Hypothalamus (tissue), 51 donors: ENCODE measurements at places on chromosomes 16 and 17.

- DNase-seq, result no peak
These were observed 10.9 kb upstream of the ARHGAP23 start for GRCh38 chr17:38417210-38417951.

DNA sequence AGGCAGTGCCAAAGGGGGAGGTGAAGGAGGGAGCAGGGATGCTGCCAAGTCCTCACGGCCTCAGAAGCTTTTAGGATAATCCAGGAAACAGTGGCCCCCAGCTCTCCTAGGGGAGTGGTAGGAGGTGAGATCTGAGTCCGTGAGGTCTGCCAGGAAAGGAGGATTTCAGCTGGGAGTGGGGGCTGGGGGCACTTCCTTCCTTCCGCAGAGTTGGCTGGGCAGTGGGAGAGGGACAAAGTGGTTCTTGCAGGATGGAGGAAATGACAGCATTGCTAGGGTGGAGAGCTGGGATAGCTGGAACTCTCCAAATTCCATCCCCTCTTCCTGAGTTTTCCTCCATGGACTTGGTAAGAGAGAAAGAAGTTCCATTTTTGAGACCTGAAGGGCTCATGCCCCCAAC, 4.8 kb upstream of the SP6 start:
- DNase-seq, result no peak

GRCh38 chr16:11963706-11964105, 1.3 kb upstream of the TNFRSF17 start:
- no peak for DNase-seq

GRCh38 chr17:45784741-45785479, 790 bp downstream of the CRHR1 start:
- DNase-seq, result no peak

GRCh38 chr17:6165806-6166205, 95.6 kb downstream of the WSCD1 start:
- DNase-seq, result no peak

GRCh38 chr17:65515959-65516948, 45.2 kb downstream of the AXIN2 start:
- no peak for DNase-seq

DNA sequence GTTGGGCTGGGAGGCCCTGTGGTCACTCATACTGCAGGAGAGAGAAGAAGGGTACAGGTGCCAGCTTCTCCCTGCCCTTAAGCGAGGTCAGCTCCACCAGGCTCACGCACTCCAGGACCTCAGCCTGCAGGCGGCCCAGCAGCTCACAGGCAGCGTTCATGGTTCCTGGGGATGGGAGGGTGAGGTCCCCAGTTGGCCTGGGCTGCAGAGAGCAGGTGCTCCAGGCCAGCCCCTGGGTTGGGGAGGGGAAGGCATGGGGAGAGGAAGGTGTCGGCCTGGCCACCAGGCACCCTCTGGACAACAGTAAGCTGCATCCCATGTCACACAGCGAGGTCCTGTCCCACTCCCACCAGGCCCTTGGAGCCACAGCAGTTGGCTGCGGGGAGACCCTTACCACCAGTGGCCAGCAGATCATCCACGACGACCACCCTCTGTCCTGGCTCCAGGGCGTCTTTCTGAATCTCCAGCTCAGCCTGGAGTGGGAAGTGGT, 2.0 kb downstream of the APRT start:
- DNase-seq, result no peak

DNA sequence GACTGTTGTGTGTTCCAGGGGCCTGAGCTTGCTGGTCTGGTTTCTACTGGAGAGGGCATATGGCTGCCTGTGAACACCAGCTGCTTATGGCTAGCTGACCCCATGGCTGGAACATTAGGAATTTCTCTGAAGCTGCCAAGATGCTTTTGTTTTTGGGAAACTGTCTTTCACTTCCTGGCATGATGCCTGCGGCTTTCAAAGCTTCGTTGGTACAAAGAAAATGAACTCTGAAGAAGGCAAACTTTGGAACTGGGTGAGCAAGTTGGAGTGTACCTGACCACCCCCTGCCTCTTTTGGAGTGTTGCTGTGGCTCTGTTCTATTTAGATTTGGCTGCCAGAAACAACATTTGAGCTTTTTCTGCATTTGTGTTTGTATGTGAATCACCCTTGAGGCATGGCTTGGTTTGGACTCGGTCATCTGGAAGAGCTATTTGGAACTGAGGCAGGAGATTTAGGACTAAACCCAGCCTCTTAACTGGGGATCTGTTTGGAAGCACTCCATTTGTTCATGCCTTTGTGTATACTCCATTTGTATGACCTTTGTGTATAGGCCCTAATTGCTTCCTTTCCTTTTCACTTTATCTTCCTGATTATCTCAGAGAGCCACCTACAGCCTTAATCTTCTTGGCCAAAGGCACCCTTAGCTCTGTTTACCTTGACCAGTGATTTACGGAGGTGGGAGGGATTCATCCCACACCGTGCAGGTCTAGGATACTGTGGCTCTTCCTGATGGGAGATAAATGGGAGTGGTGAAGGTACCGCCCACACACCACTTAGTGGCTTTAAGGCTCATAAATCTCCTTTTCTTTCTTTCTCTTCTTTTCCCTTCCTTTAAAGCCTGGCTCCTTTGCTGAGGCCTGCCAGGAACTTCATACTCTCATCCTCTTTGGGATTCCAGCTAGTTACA, 7.3 kb upstream of the CPHXL start:
- no peak for DNase-seq

GRCh38 chr17:78804777-78805176, 22.7 kb upstream of the CYTH1 start:
- DNase-seq, result no peak

DNA sequence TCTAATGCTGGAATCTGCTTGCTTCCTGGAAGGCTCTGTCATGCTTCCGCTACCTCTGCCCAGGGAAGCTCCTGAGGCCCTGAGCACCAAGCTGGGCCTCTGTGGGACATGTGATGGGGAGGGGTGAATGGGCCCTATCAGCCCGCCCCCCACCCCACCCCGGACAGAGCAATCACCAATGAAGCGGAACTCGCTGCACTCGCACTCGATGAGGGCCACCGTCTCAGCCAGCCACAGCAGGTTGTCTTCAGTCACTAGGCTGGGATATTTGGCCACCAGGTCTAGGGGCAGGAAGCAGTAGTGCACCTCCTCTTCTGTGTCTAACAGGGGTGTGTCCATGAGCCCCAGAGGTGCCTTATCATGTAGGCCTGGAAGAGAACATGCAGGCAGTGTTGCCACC, 23.6 kb downstream of the KCTD19 start:
- DNase-seq, result no peak

- DNase-seq, result no peak
These were observed 1.6 kb upstream of the EFTUD2 start for GRCh38 chr17:44900894-44901293.

DNA sequence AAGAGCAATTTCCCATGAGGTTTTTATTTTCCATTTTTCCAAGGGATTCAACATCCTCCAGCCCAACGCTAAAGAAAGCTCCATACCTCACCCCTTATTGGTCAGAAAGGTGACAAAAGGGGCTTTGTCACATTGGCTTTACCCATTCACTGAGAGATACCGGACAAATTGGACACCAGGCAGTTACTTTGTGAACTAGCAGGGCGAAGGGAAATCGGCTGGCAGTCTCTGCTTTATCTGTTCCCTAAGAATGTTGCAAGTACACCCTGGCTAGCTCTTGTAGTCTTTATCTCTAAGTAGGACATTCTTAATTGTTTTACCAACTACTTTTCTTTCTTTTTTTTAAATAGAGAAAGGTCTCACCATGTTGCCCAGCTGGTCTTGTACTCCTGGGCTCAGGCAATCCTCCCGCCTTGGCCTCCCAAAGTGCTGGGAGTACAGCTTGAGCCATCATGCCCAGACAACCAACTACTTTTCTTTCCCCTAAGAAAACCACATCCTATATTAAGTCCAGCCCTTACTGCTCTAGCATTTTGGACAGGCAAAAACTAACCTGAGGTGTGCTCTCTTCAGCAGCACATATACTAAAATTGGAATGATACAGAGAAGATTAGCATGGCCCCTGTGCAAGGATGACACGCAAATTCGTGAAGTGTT, 16.8 kb downstream of the PRPSAP1 start:
- no peak for DNase-seq

DNA sequence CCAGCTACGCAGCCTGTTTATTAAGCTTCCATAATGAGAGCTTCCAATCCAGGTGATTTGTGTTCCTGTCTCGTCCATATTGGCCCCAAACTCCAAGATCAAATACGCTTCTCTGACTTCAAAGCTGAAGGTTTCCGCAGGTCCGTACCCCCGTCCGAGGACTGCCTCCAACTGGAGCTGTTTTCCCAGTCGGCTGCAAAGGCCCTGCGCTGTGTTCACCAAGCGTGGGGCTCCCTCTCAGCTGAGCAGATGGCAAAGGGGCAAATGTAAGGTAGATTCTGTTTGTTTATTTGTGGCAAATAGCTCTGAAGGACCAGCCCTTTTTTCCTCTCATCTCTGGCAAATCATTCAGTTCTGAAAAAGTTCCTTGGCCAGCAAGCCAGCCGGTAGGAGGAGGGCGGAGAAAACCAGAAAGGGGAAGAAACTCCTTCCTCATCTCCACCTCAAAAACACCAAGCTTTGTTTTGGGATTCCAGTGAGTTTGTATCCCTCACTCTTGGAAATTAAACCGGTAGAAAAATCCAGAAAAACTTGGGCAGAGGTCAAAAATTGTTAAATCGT, 35.2 kb downstream of the NXN start:
- no peak for DNase-seq

GRCh38 chr16:77928096-77928495, 94.3 kb upstream of the CLEC3A start:
- DNase-seq, result no peak

GRCh38 chr16:71254832-71255525, 24.5 kb upstream of the HYDIN start:
- DNase-seq, result no peak

DNA sequence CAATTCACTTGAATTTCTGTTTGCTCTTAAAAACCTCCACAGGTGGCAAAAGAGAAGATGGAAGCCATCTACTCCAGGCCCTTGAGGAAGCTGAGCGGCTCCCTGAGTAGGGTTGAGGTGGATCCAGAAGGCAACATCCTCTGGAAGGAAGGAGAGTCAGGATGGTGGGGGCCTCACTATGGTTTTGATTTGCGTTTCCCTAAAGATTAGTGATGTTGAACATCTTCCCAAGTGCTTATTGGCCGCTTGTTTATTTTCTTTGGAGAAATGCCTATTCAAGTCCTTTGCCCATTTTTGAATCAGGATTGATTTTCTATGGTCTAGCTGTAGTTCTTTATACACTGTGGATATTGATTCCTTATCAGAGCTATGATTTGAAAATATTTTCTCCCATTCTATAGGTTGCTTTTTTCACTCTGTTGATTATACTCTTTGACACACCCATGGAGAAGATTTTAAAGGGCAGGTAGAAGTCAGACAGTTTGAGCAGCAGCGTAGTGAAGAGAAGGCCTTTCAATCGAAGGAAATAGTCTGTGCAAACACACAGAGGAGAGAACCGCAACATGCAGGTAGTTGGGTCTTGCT, 58.6 kb downstream of the WSB1 start:
- no peak for DNase-seq

DNA sequence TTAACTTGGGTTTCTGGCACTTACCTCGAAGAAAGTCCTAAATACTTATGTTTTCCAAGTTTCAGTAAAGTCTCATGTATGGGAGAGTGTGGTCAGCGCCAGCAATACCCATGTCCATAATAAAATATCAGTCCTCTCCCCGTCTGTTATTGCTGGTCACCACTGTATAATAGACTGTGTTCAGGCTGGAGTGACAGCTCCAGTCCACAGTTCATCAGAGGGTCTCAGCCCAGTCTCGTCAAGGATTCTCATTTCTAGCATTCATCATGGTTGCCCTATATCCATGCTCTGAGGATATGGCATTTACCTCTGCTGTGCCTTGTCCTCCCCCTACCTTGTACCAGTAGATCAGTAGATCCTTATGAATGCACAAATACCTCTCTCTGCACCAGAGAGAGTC, 384.5 kb downstream of the NPIPA7 start:
- no peak for DNase-seq

- no peak for DNase-seq
These were observed 10.1 kb downstream of the TBC1D26 start for GRCh38 chr17:15742051-15742795.

GRCh38 chr16:56344518-56345405, 80.6 kb downstream of the AMFR start:
- DNase-seq, result no peak

GRCh38 chr17:65820811-65821210, 259.4 kb upstream of the AXIN2 start:
- no peak for DNase-seq

GRCh38 chr17:83053021-83053681, 26.3 kb upstream of the METRNL start:
- DNase-seq, result no peak

GRCh38 chr16:57260294-57260929, 15.4 kb downstream of the ARL2BP start:
- DNase-seq, result peak; percentile 37

GRCh38 chr17:36544044-36544306, 744 bp upstream of the GGNBP2 start:
- no peak for DNase-seq

DNA sequence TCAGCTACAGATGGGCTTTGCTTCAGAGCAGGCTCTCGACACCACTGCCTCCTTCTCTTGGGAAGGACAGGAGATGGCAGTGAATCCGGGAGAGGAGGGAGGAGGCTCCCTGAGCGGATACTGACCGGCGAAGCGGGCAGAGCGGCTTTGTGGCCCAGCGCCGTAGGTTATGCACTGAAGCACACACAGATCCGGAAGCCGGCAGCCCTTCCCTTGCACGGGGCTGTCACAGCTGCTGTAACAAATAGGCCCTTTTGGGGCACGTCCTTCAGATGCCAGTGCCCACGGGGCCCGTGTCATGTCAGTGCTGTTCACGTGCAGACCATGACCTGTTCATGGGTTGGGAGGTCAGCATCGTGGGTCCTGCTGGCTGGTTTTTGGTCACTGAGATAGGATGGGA, 144.7 kb upstream of the CHMP6 start:
- DNase-seq, result no peak

- no peak for DNase-seq
These were observed 394.0 kb downstream of the CA10 start for GRCh38 chr17:51764387-51764971.

- DNase-seq, result no peak
These were observed 12.3 kb downstream of the PSMD12 start for GRCh38 chr17:67353929-67354574.

GRCh38 chr17:37761059-37761458, 16.2 kb upstream of the HNF1B start:
- DNase-seq, result no peak

DNA sequence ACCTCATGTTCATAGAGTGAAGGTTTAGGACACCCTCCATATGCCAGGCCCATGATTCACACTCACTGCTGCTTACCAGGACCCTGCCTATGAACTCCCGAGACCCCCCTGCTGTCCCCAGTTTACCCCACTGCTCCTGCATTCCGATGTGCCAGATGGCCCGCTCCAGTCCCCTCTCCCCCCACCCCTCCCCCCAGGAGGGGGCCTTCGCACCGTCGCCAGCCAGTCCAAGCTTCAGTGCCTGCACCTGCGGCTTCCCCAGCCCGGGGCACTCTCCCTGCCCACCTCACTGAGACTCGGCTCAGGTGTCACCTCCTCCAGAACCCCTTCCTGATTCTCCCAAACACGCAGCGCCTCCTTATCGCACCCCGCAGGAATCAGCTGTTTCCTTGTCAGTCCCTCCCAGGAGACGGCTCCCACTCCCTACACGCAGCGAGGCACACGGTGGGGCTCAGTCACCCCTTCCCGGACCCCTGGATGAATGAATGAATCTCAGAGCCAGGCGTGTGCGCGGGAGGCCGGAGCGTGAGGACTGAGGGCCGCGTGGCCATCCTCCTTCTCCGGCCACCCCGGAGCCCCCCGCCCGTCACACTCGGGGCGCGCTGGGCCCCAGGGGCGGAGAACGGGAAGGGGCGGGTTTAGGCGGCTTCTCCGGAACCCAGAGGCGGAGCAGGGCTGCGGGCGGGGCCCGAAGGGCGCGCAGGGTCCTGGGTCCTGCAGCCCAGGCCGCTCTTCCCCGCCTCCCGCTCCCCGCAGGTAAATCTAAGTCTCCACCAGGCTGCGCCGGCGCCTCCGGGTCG, 1.6 kb downstream of the MYO1C start:
- peak; percentile 30 for DNase-seq
